ENCODE measurements at places on chromosomes 11 and 22.
A peak's percentile ranks its signal among the peaks of the same experiment; 100 is the strongest.

GRCh38 chr22:27164781-27165503 lies 507.6 kb downstream of the MIAT start:
- DNase-seq = no peak

GRCh38 chr11:118609380-118610224 lies 2.2 kb downstream of the PHLDB1 start:
- DNase-seq = no peak

DNA sequence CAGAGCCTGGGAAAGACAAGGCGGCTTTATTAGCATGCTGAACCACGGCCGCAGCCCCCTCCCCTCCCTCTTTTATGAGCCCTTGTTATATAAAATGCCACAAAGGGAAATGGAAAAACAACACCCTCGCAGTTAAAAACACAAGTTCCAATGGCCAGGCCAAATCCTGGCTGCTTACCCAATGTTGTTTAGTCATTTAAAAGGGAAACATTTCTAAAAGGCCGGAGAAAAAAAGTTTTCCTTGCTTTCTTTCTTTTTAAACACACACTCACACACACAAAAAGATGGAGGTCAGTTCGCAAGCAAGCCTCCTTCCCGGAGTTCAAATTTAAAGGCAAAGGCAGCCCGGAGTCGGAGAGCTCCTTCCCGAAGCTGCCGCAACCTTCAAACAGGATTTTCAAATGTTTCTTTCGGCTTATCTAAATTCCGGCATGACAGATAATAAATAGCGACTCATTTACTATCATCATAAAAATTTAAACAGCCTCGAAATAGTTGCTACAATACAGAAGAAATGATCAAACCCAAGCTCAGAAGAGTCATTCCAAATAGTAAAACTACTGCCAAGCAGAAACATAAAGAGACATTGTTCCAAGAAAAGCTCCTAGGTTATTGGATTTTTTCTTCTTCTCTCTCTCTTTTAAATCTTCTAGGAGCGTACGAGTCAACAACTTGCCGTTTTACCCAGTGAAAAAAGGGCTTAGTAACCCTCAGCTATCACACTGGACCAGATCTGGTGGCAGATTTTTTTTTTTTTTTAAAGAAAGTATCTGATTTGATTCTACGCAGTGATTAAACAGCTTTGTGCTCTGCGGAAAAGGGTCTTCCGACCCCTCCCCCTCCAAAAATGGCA lies 3.5 kb downstream of the PHF21B start:
- DNase-seq = no peak

- no peak for DNase-seq
Observed at GRCh38 chr11:131345406-131345805, 25.0 kb upstream of the NTM start.

DNA sequence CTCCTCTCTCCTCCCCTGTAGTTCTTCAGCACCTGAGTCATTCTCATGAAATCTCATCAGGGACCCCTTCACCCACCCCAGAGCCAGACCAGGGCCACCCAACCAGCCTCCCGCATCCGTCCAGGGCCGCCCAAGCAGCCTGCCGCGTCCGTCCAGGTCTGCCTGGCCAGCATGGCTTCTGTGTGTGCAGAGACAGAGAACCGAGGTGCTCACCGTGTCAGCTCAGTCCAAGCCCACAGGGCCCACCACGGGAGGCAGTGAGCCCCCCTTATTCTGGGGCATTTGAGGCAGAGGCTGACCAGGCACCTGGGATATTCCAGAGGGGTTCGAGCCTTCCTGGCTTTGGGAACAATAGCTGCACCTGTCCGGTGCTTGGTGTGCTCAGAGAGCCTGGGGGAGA lies 1117.3 kb downstream of the BRD1 start:
- no peak for DNase-seq

DNA sequence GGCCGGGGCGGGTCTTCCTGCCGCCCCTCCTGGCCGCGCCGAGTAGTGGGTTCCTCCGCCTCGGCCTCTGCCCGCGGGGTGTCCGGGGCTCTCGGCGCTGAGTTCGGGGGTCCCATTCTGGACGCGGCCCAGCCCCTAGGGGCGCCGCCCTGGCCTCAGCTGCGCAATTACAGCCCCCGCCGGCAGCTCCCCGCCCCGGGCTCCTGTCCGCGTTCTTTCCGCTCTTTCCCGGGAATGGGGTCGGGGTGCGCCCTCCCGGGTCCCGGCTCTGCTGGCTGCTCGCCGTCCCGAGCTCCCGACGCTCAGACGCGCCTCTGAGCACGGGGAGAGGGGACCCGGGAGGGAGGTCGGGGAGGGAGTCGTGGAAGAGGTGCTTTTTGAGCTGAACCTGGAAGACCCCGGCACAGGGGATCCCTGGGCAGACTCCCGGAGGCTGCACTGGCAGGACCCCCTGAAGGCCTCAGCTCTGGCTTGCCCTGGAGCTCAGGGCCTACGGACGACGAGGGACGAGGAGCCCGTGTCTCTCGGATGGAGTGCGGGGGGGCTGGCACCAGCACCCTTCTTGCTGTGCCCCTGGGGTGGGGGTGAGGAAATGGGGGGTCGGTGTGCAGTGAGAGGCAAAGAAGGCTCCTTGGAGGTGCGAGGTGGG lies 558 bp downstream of the TSPAN4 start:
- no peak for DNase-seq

- DNase-seq = no peak
Observed at GRCh38 chr11:14861680-14862079, 30.4 kb downstream of the CYP2R1 start.

DNA sequence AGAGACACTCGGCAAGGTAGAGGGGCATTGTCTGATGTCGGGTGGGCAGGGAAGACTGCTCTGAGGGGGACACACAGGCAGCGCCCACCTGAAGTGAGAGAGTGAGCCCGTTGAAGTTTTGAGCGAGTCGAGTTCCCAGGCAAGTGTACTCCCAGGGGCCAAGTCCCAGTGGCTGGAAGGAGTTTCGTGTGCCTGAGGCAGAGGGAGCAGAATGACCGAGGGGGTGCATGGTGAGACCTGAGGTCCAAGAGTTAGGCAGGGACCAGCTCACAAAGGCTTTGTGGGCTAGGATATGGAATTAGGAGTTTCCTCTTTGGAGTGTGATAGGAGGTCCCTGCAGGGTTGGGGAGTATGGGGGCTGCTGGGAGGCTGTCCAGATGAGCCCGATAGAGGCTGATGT lies 6.2 kb downstream of the SCN2B start:
- no peak for DNase-seq

- no peak for DNase-seq
Observed at GRCh38 chr11:134330611-134331353, 1.0 kb upstream of the GLB1L2 start.

GRCh38 chr11:132528181-132528580 lies 1004.1 kb downstream of the OPCML start:
- no peak for DNase-seq

DNA sequence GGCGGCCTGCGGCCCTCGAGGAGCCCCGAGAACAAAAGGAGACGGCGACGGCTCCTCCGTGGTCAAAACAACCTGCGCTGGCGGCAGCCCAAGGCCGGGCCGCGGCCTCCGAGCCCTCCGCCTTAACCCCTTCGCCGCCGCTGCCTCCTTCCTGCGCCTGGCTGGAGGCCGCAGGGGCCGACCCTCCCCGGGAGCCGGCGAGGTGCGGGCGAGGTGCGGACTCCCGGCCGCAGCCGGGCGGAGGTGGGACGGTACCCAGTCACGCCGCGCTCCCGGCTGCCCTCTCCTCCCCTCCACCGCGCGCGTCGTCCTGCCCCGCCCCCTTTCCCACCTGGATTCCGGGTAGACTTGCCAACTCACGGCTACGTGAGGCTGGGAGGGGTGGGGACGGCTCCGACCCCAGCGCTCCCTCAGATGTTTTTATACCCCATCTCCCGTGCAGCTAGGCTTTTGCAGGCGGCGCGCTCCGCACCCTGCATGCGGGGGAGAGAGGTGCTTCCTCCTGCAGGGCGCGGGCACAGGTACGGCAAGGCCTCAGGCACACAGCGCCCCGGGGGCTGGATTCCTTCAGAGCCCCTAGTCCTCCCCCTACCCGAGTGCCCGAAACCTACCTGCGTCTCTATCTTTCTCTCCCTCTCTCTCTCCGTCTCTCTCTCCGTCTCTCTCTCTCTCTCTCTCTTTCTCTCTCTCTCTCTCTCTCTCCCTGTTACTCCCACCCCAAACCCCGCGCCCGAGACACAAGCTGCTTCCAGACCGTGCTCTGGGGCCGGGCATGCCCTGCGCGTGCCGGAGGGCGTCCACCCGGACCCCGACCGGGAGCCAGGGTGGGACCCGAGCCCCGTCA lies 2.0 kb downstream of the PDGFB start:
- DNase-seq = no peak

- peak; percentile 97 for DNase-seq
Observed at GRCh38 chr11:130609121-130610035, 160.9 kb downstream of the ADAMTS15 start.

DNA sequence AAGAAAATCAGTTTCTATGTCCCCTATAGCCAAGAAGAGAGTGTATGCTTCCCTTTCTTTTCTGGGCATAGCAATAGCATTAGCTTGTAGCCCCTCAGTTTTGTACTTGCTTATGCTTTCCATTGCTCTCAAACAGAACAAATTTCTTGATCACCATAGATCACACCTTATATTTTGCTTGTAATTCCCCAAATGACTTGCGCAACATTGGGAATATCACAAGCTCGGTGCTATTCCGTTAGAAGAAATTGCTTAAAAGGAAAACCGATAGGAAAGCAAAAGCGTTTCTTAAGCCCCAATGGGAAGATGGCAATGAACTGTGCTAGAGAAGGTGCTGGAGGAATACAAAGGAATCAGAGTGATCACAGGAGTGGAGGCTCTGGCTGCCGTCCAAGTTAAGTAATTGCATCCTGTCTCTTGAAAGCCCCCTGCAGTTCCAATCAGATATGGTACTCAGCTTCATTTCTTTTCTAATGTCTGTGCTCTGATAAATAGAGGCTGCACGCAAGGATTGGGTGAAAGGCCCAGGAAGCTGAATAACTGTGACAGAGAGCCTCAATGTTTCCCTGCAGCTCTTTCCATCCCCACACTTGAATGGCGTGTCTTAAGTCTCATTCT lies 182.1 kb upstream of the KIRREL3 start:
- DNase-seq = no peak

GRCh38 chr11:133339495-133340140 lies 192.7 kb downstream of the OPCML start:
- no peak for DNase-seq

DNA sequence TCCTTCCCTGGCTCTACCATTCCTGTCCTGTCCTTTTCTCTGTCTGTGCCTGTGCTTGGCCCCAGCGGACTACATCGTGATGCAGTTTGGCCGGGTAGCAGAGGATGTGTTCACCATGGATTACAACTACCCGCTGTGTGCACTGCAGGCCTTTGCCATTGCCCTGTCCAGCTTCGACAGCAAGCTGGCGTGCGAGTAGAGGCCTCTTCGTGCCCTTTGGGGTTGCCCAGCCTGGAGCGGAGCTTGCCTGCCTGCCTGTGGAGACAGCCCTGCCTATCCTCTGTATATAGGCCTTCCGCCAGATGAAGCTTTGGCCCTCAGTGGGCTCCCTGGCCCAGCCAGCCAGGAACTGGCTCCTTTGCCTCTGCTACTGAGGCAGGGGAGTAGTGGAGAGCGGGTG lies 20.4 kb downstream of the TUB start:
- no peak for DNase-seq

- no peak for DNase-seq
Observed at GRCh38 chr22:37607935-37608476, 628 bp upstream of the GGA1 start.

- DNase-seq = no peak
Observed at GRCh38 chr11:72671152-72672099, 2.8 kb downstream of the PDE2A start.

GRCh38 chr11:133034929-133035328 lies 497.4 kb downstream of the OPCML start:
- no peak for DNase-seq

DNA sequence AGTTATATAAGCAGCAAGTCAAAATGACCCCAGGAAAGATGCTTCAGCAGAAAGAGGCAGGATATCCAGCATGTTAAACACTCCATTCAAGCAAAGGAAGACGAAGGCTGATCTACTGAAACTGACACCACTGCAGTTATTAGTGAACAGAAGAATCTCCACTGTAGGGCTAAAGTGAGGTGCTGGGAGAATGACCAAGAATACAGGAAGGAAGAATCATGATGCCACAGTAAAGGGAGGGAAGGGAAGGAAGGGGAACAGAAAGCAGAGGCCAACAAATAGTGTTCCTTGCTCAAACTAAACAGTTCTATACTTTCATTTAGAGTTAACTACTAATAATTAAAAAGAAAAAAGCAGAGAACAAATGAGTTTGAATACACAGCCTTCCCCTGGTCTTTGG lies 92.5 kb downstream of the SIK3 start:
- DNase-seq = no peak

DNA sequence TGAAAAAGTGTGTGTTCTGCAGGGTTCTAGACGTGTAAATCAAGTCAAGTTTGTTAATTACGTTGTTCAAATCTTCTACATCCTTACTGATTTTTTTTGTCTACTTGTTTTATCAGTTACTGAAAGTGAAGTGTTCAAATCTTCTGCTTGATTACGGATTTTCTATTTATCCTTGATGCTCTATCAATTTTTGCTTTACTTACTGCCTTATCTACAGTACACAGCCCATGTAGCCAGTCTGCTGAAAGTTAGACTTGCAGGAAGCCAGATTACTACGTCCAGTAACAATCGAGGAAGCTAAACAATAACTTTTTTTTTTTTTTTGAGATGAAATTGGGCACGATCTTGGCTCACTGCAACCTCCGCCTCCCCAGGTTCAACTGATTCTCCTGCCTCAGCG lies 15.6 kb upstream of the C11orf24 start:
- DNase-seq = no peak

DNA sequence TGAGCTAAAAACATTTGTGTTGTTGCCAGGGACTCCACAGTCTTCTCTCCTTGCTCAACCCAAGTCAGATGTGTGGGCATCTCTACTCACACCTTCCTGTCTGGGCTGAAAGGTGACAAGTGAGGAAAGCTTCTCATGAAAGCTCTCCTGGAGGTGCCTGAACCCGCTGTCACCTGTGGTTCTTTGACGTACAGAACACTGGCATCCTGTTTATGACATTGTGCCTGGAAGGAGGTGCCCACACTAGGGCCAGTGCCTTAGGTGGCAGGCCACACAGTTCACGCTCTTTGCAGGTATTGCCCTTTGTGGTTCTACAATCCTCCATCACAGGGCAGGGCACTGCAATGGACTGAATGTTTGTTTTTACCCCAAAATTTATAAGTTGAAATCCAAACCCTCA lies 108.5 kb downstream of the CD44 start:
- DNase-seq = no peak

DNA sequence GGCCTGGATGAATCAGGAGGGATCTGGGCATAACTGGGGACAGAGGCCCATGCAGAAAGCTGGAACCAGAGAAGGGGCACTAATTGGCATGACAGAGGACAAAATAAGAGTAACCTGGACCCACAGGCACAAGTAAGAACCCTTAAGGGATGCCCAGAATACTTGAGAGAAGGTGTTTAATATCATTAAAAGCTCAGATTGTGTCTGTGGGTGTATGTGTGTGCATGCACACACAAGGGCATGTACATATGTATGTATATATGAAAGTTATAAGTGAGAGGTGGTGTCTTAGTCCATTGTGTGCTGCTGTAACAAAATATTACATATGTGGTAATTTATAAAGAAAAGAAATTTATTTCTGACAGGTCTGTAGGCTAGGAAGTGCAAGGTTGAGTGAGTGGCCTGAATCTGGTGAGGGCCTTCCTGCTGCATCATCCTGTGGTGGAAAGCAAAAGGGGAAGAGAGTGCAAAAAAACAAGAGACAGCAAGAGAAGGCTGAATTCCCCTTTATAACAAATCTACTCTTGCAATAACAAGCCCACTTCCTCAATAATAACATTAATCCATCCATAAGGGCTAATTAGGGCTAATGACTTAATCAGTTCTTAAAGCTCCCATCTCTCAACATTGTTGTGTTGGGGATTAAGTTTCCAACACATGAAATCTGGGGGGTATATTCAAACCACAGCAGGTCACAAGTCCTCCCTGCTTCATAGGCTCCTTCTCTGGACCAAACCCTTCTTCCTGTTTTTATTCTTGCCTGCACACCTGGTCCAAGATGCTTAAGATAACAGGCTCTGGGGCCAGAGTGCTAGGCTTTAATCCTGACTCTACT lies 68.3 kb upstream of the POU2AF2 start:
- DNase-seq = no peak

Measured in fibroblast of mammary gland (primary cell).